Stimulated activated CD8-positive, alpha-beta memory T cell treated with anti-CD3 and anti-CD28 coated beads, Interleukin-15, amount 100 ng/mL, for 4 hours (primary cell): ENCODE measurements at places on chromosomes 2 and 18.

GRCh38 chr2:479490-480176 lies 191.7 kb upstream of the ALKAL2 start:
- no peak for DNase-seq

- no peak for DNase-seq
Observed at GRCh38 chr18:64539847-64540246, 391.0 kb upstream of the LINC00305 start.

DNA sequence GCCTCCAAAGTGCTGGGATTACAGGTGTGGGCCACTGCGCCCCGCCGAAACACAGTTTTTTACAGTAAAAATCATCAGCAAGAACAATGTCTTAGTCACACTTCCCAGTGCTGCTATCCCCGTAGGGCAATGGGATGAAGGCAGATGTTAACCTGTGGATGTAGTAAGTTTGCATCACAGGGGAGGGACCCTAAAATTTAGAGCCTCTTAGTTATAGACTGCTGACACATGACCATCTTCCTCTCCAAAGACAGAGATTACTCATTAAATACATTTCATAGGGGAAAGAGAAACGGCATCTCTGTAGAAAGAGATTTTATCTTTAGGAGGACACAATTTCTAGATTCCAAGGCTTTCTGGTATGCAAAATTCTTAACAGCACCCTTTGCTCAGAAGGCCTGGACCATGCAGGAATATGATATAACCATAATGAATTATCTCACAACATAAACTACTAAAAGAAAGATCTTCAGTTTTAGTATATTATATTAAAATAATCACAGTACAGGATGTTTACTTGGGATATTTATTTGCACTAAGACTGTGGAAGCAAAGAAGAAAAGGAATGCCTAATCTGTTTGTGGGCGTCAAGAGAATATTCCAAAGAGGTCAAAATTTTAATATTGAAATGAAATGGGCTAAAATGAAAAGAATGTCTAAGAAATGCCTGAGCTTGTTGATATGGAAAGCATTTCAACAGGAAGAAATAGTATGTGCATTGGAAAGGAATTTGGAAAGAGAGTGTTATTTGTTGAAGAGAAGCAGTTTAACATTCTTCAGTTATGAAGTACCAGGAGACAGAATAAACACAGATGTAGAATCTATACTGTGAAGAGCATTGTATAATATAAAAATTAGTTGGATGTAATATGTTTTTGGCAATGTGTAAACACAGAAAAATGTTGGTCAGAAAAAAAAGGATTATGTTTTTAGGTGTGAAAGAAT lies 1228.3 kb upstream of the CHAC2 start:
- DNase-seq: no peak

GRCh38 chr18:73979742-73980141 lies 167.9 kb downstream of the FBXO15 start:
- DNase-seq: no peak

- no peak for DNase-seq
Observed at GRCh38 chr2:86679036-86679435, 41.1 kb upstream of the RMND5A start.

- no peak for DNase-seq
Observed at GRCh38 chr2:218021536-218022071, 18.8 kb upstream of the TNS1 start.
